Stimulated activated CD4-positive, alpha-beta T cell treated with anti-CD3 and anti-CD28 coated beads, TNF-alpha, amount 100 ng/mL, for 24 hours (primary cell): ENCODE measurements at places on chromosomes 1 and 21.
A peak's percentile ranks its signal among the peaks of the same experiment; 100 is the strongest.

GRCh38 chr1:243710467-243710866 is 139.6 kb downstream of the AKT3 start:
- DNase-seq: no peak

DNA sequence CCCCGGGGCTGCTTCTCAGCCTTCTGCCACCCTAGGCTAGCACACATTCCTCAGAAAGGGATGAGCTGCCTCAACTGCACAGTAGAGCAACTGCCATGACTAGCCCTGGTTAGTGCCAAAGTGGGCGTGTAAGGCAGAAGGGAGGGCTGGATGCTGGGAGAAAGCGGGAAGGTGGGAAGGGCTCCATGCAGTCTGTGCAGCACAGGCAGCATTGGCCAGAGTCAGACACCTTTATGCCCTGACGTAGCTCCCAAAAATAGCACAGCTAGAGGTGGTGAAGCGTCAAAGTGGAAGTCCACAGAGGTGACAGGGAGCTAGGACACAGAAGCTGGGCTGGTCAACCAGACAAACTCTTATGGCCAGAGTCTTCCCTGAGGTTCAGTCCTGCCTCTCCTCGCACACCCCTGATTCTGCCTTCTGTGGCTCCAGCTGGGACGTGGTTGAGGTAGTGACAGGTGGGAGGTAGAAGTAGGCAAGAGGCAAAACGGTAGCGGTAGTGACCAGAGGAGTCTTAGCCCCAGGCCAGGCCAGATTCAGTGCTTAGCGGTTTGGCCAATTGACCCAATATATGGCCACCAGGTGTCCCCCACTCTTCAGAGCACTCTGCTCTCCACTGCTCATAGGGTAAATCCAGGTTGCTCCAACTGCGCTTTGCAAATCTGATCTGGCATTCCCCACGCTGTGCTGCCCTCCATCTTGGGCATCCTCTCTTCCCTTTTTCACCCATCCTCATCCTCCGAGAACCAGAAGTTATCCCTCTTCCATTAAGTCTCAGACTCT is 45.6 kb downstream of the DDX20 start:
- DNase-seq: no peak

- no peak for DNase-seq
Measured at GRCh38 chr1:29519788-29520110, 283.4 kb downstream of the PTPRU start.

- DNase-seq: peak; percentile 90
Measured at GRCh38 chr1:11012260-11013159, at the start of gene TARDBP. Gene TARDBP (plus strand): TSS chr1:11012654. CDS start chr1:11013728, 1,074 bp downstream.

DNA sequence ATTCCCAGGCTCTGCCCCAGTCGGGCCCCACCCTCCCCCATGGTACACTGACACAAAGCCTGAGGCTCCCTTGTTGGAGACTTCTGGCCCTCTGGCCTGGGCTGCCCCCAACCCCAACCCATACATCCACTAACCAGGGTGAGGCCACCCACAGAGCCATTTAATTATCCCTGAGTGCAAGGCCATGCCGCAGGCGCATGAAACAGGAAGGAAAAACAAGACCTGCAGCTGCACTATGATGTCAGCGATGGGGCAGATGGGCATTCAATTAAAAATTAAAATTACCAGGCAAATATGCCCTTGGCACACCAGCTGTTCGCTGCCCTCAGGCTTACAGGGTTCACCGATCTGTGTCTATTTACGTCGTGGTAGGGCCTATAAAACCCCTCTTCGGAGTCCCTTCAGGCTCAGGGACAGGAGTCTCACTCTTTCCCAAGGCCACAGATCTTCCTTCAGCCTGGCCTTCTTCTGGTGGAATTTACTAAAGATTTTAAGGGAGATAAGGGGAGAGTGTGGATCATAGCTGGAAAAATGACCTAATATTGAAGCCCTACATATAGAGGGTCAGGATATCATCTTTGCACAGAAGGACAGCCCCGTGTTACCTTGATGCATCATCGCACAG is 29.6 kb upstream of the RGS16 start:
- no peak for DNase-seq

GRCh38 chr1:232551386-232551785 is 78.5 kb downstream of the SIPA1L2 start:
- no peak for DNase-seq

DNA sequence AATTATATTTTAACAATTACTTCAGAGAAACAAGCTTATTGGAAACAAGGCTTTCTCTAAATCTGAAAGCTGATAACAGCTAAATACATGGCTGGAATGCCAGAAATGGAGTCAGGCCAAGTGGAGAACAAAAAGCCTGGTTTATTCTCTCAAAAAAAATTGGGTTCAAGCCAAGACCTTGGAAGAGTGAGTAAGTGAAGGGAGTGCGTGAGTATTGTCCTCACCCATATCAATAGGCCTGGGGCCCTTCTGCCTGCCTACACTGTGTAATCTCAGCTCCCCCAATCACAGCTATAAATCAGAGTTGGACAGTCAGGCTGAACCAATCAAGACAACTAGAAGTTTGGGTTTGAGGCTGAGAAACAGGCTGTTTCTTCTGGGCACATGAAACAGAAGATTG is 7.4 kb downstream of the KYAT3 start:
- no peak for DNase-seq

GRCh38 chr1:118396829-118397495 is 211.9 kb upstream of the SPAG17 start:
- DNase-seq: no peak
